ENCODE measurements at places on chromosomes 7 and 10.

DNA sequence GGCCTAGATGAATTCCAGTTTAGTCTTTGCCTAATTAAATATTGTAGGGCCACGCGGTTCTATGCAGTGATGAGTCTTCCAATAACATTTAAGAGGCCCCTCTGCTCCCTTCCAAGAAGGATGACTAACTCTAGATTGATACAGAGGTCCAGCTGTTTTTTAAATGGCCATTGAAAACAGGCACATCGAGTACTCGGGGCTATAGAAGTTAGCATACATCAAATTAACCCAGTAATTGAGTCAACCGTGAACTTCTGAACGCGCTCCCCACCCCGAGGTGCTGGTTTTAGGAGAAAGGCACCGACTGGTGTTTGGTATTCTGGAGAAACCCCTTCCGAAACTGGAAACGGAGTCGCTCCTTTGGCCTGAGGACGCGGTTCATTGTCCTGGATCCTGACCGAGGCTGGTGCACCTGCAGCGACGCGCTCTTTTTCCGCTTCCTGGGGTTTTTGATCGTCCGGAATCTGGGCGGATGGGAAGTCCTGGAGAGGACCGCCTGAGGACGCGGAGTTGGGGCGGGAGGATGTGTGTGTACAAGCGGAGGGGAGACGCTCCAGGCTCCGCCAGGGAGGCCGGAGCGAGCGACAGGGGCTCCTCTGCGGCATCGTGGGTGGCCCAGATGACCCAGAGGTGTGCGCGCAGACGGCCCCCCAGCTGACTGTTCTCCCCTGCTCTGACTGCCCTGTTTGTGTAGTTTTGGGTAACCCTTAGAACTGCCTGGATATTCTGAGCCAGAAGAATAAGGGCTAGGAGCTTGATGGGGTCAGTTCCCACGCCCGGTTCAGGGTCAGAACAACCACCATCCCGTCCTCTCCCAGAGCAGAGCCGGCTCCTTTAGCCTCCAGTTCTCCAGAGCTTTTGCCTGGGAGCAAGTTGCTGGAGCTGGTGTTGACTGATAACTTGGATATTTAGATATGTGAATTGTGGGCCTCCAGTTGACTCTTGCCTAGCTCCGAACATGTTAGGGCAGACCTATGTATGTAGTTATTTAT, 711 bp downstream of the FAM221A start:
- DNase-seq = peak; percentile 9

DNA sequence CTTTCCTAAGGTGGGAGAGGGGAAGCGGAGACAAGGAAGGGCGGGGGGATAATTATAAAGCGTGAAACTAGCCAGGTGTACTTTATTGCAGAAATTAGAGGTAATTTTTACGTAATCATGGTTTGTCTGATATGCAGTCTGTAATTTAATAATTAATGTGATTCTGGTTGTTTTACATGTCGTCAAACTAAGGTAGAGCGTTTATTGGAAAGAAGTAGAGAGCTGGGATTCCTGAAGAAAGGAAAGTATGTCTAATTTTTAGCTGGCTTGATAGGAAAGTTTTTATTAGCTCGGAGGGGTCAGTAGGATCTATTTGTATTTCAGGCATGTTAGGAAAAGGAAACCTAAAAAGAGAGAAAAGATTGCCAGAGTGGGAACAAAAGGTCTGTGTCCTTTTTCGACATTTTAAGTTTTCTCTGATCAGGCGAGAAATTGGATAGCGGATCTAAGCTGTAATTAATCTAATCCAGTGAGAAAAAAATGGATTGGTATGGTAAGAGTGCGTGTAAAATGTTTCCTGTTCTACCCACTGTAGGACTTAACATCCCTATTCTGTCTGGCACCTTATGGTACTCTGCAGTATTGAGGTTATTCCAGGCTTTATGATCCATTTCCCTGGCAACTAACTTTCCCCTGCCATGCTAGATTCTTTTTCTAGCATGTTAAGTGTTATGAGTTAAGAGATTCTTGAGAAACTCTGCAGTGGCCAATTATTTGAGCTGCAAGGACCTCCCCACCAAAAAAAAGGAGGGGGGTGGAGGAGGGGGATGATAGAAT, 1.4 kb downstream of the CELF2 start:
- no peak for DNase-seq

GRCh38 chr7:41886262-41886900, 183.5 kb upstream of the INHBA start:
- DNase-seq = no peak

- no peak for DNase-seq
Observed at GRCh38 chr10:14236341-14236740, 94.4 kb downstream of the FRMD4A start.

- DNase-seq = no peak
Observed at GRCh38 chr10:133509700-133510099, 17.5 kb upstream of the CYP2E1 start.

DNA sequence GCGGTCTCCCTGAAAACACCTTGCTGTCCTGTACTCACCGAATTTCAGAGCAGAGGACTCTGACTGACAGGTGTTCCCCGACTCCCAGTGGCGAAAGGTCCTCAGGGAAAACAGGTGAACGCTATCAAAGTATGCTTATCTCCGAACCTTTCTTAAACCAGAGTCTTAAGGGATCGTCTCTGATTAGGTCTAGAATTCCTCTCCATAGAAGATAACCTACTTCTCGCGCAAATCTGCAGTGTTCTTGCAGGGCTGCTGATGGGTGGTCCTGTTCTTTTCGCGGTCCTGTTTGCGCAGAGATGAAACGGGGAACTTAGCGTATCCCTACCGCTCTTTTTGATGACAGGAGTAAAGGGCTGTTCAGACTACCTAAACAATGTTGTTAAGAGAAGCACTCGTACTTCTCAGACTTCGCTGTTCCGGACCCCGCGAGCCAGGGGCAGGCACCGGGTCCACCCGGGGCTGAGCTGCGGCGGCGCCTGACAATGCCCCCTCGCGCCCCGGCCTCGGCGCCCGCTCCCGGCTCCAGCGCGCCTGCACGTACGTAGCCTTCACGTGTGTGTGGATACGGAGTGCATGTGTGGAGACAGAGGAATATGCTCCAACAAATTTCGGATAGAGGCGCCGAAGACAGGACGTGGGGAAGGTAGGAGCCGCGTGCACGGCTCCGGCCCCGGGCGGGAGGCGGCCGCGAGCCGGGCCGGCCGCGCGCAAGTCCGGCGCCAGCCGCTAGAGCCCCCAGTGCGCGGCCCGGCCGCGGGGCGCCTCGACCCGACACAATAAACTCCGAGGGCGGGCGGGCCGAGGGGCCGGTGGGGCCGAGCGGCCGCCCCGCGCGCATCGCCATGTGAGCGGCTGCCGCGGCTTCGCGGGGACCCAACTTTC, 766 bp upstream of the ZMYND11 start:
- DNase-seq = peak; percentile 18

- no peak for DNase-seq
Observed at GRCh38 chr10:49282879-49283341, 16.1 kb upstream of the C10orf71 start.

DNA sequence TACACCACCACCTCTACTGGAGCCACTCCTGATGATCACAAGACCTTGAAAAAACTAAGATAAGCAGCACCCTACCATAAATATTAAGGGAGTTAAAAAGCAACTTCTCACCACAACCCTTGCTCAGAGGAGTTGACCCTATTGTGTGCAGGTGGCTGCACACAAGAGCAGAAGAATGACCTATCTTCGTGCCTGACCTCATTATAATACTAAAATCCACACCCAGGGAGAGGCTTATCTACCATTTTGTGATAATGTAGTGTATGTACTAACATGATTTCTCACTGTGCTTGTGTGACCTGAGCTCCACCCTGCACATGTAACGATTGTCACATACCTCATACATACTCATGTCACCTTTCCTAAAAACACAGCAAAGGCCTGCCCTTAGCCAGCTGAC, 205.0 kb upstream of the MBL2 start:
- no peak for DNase-seq

DNA sequence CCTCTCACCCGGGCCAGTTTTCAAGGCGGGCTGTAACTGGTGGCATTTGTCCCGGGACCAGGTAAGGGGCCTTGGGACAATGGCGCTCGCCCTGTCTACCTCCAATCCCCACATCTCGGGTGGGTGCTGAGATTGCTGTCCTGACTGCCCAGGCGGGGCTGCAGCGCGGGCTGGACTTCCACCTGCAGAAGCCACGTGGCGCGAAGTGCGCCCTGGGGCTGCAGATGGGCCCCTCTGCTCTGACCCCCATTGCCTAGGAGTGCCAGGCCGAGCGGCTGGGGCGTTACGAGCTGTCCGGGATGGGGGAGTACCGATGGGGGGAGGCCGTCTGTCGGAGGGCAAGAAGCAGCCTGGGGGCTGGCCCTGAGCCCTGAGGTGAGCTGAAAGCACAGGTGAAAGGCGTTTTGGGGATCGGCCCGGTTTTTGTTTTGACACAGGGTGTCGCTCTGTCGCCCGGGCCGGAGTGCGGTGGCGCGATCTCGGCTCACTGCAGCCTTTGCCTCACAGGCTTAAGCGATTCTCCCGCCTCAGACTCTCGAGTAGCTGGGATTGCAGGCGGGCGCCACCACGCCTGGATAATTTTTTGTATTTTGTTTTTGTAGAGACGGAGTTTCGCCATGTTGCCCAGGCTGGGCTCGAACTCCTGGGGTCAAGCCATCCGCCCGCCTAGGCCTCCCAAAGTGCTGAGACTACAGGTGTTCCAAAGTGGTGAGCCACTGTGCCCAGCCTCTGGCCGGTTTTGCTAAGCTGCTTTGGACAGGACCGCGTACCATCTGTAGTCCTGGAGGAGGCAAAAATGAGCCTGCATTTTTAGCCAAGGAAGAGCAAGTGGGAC, at the start of gene SFXN2:
TSS of gene SFXN2 (plus strand) at position 16 of the 835 bp plus-strand sequence. CDS start 12,001 bp downstream, outside the sequence.
- DNase-seq = peak; percentile 27

DNA sequence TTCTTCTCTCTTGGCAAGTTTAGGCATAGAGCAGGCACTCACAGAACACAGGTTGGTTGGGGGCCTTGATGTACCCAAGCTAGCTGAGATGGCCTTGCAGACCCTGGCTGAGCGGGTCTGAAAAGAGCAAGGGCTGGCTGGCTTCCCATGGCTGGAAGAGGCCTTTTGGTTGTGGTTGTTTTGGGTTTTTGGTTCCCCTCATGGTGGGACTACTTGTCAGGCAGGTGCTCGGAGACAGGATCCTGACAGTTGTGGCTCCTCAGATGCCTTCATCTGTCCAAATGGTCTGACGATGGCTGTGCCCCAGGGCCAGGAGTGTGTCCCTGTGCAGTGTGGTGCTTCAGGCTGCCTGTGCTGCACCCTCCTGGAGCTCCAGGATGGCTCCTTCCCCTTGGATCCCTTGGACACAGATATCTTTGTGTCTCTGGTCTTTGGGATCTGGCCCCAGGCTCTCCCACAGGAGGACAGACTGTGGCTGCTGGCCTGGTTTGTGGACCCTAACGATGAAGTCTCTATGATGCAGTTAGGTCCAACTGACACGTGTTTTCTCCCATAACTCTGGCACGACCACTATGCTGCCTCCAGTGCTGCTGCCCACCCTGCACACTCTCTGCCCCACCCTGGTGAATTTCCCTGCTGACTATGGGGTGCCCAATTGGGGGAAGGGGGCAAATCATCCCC, 321.5 kb upstream of the ZNF32 start:
- no peak for DNase-seq

DNA sequence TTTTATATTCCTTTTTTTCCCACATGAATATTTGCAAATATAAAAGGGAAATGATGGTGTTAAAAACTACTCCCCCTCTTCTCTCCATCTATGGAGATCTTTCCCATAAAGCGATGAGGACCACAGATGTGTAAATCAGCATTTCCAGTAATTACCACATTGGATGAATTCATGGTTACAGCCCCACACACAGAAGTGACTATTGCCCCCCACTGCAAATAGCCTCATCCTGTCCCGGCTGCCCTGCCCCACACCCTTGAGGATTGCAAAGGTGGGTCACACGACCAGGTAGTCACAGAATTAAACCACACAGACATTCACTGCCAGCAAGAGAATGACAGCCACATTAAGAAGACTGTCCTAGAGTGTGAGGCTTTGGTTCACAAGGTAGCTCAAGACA, 145.1 kb downstream of the DOCK4 start:
- DNase-seq = no peak

DNA sequence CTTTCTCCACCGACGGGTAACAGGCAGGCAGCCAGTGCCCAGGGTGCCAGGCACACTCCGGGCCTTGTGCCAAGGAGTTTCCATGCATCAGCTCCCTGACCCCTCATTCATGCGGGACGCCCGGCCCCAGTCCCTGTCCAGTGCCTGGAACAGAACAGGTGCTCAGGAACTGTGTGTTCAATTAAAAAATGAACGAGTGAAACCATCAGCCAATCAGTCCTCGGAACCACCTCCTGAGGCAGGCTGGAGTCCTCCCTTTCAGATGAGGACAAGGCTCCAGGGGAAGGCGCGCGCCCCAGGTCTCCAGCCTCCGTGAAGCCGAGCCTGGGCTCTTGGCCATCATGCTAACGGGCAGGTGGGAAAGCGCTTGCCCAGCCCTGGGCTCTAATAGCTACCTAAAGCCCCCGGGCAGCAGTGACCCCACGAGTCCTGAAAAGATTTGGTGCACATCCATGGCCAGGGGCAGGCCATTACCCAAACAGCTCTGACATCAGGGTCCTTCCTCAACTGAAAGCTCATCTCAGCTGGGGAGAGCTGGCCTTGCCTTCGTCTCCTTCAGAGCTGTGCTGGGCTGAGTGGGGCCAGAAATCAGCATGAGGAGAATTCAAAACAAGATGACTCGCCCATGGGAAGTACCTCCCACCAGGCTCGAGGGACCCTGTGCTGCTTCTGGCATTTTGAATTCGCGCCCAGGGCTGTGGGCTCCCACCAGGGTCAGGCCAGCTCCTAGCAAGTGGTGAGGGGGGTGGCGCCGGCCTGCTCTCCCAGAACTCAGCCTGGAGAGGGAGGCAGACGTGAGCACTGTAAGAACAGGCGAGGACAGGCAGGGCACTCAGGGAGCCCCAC, 200.5 kb downstream of the MAD1L1 start:
- DNase-seq = no peak

GRCh38 chr10:102384606-102385429, 10.7 kb upstream of the NFKB2 start:
- no peak for DNase-seq

- DNase-seq = no peak
Observed at GRCh38 chr10:30417301-30417700, 16.7 kb upstream of the MAP3K8 start.

GRCh38 chr7:48441848-48442492, 270.7 kb downstream of the ABCA13 start:
- no peak for DNase-seq

DNA sequence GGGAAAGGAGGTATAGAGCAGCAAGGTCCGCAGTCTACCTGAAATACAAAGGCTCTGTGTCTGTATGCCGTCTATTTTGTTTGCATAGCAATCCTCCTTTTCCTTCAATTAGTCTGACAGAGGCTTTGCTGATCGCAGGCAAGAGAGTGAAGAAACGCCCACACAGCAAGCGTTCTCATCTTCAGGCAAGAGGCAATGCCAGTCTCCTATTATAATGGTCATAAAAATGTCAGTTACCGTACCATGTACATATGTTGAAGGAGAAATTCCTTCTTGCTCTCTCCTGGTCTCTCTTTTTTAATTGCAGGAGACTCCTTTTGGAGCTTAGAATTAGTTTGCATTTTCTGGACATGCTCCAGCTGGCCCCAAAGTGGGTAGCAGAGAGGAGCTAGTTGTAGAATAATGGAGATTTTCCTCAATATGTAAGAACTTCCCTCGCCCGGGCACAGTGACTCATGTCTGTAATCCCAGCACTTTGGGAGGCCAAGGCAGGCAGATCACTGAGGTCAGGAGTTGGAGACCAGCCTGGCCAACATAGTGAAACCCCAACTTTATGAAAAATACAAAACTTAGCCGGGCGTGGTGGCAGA, 139.5 kb downstream of the PFKFB3 start:
- no peak for DNase-seq

GRCh38 chr7:136063326-136063666, 86.1 kb upstream of the MTPN start:
- no peak for DNase-seq

GRCh38 chr7:148931470-148931869, 47.4 kb upstream of the EZH2 start:
- DNase-seq = no peak
